Stimulated activated CD4-positive, alpha-beta T cell treated with anti-CD3 and anti-CD28 coated beads, Interleukin-1b, Interleukin-23, amount 100 ng/mL, for 4 hours (primary cell): ENCODE measurements at places on chromosomes 11 and 22.

- DNase-seq = no peak
These were observed 7.9 kb downstream of the RSPH14 start for GRCh38 chr22:23133922-23134321.

DNA sequence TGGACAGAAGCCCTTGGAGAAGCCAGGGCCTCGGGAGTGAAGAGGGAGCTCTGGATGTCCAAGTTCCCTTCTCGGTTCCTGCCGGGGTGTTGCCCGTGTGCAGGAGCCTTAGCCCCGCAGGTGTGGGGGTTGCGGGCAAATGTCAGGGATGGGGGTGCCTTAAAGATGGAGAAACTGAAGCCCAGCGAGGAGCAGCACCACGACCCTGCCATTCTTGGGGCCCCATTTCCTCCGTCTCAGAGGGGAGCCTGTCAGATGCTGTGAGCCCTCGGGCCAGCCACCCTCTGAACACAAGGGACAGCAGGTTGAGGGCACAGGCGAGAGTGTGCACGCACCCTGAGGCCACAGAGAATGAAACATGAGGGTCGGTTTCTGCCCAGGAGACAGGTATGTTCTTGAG lies 6.3 kb downstream of the OSBPL5 start:
- DNase-seq = no peak

DNA sequence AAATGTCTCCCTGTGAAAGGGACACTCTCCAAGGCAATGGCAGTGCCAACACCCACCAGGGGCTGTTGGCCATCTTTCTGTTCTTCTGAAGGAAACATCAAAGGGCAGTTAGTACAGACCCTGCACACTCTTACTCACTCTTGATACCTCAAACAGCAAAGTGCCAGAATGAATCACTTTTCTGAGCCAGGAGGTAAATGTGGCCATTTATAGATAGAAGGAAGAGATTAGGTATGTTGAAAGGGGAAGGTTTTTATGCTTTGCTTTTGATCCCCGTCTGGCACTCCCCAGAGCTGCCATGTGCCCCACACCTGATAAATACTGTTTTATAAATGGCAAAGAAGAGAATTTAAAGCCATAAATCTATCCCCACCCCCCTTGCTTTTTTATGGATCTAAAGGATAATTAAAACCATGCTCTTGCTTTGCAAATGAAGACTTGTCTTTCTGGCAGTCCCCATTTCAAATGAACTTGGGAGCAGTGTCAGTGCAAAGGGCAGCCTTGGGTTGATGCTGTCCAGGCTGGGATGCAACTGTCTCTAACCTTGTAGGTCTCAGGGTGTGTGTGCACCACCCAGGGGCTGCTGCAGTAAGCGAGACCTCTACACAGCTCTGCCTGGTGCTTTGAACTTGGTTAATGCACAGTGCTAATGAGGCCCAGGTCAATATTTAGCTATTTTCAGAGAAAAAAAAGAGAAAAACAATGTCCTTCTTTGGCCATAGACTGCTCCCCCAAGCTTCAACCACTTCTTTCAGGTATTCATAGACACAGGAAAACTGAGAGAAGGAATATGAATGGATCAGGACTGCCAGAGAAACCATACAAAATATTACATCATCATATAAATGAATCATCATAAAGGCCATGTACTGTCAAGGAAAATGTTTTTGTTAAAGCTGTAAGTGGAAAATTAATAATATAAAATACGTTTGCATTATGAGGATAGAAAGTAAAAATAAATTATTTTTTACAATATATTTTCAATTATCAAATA lies 207.5 kb downstream of the ETS1 start:
- DNase-seq = no peak

DNA sequence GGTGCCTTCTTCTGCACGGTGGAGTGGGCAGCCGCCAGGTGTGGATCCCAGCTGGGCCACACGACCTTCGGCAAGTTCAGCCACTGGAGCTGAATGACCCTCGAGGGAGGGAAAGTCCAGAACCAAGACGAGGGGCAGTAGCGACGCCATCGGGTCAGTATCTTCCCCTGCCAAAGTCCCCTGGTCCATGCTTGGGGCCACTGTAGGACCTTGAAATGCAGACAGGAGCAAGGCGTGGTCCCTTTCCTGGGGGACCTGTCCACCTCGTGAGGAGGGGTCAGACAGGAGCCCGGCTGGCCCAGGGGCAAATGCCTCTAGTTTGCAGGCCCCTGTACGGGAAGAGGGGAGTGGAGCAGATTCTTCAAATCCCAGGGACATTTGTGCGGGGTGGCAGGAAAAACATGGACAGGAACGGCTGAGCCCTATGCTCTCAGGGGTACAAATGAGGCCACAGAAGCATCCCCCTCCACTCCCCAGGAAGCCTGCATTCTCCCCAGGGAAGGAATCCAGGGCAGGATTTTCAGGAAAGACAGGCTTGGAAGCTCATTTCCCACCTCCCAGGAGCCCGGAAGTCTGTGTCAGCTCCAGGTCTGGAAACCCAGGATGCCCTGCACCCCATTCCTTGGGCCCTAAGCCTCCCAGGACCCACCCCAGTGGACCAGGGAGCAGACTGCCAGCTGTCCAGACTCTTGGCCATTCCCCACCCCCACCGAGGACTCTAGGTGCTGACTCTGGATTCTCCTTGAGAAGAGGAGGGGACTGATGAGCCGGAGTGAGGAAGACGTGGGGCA lies 6.6 kb downstream of the SHANK2 start:
- no peak for DNase-seq

- no peak for DNase-seq
These were observed 65.8 kb downstream of the PARVB start for GRCh38 chr22:44089717-44090570.

GRCh38 chr11:34749666-34750659 lies 129.1 kb downstream of the EHF start:
- DNase-seq = no peak

- peak; percentile 14 for DNase-seq
These were observed 748 bp downstream of the RAB30 start for GRCh38 chr11:83070731-83071566.

DNA sequence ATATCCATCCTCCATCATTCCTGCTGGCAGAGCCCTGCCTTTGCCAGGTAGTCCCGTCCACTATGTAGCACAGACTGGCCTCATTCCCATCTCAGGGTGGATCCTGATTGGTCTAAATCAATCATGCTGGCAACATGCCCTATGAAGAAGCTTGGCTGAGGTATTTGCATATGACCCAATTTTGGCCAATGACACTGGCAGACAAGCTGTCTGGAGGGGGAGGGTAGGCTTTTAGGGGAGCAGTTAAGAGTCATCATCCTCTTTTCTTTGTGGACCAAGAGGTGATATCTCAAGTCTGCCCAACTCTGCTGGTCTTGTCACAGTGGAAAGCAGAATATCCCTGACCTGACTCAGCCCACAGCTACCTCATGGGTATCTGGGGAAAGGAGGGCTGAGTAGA lies 5.1 kb downstream of the CCDC89 start:
- no peak for DNase-seq

- no peak for DNase-seq
These were observed 10.9 kb downstream of the HEPHL1 start for GRCh38 chr11:94032066-94032465.

DNA sequence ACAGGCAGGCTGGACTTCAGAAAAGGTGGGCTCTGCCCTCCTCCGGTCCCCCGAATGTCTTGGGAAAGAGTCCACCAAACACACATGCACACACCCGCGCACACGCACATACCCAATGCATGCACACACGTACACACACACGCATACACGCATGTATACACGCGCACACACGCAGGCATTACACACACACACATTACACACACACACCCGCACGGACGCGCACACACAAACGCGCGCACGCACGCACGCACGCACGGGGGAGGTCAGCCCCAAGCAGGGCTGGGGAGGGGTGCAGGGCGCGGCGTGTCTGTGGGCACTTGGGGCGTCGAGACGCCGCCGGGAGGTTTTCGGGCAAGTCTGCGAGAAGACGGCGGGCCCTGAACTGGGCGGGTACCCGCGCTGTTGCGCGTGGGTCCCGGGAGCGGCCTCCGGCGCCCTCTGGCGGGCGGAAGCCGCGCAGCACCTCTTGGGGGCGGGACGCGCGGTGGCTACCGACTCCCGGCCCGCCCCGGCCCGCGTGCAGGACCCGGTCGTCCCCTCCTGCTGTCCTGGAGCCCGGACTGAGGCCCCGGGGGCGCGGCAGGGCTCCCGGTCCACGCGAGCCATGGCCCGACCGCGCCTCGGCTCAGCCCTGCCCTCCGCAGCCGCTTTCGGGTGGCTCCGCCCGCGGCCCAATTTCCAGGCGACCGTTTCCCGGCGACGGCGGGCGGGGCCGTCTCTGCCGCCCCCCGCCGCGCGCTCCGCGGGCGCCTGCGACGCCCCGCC lies 3.6 kb downstream of the SEPTIN5 start:
- peak; percentile 76 for DNase-seq
